Stimulated activated CD8-positive, alpha-beta memory T cell treated with anti-CD3 and anti-CD28 coated beads, Interleukin-7, amount 100 ng/mL, for 1 hour (primary cell): ENCODE measurements at places on chromosomes 12 and 14.

DNA sequence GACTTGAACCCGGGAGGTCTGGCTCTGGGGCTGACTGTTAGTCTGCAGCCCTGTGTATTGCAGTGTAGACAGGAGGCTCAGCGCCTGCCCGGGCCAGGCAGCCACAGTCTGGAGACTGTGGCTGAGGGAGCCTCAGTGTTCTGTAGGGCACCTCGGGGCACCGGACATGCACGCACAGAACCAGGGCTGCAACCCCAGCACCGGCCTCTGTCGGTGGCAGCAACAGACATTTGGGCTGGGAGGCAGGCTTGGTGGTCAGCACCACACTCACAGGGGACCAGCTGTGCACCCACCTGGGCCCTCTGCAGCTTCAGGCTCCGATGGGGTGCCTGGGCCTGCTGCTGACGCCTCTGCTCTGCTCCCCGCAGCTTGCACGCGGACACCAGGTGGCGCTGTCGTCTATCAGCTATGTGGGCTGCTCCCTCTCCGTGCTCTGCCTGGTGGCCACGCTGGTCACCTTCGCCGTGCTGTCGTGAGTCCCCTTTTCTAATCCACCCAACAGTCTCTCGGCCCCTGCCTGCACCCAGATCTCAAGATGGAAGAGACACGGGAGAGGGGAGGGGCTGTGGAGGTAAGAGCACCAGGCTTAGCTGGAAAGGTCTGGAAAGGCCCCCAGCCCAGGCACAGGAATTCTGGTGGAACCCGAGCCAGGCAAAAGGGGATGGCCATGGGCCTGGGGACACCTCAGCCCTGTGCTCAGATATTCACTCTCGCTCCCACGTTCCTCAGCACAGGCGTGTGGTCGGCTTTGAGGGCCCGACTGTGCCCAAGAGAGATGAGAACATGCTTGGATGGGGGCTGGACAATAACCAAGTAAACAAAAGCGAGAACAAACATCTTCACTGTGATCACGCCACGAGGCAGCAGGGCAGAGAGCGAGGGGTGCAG, 151.0 kb downstream of the ADGRD1 start:
- DNase-seq, result peak; percentile 59

GRCh38 chr14:65585216-65585615, 172.7 kb downstream of the FUT8 start:
- DNase-seq, result no peak

- no peak for DNase-seq
Observed at GRCh38 chr12:2607881-2608607, 186.7 kb upstream of the FKBP4 start.

DNA sequence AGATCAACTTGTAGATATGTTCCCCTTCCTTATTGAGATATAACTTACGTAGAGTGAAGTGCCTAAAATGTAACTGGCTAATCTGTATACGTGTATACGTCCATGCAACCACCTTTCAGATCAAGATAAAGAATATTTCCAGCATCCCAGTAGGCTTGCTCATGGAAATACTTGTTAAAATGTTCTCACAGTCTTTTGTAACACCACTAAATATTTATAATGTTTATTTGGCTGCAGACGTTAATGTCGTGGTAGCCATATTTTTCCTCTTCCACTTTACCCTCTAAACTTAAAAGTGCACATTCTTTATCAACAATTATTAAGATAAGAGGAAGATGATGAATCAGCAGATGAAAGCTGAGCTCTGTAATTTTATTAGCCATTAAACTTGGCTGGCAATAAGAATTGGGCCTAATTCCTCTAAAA, 447.4 kb downstream of the AEBP2 start:
- no peak for DNase-seq

- DNase-seq, result peak; percentile 27
Observed at GRCh38 chr12:1811281-1811947, 9.0 kb upstream of the LRTM2 start.

- no peak for DNase-seq
Observed at GRCh38 chr12:50828886-50829285, 13.8 kb upstream of the TMPRSS12 start.

DNA sequence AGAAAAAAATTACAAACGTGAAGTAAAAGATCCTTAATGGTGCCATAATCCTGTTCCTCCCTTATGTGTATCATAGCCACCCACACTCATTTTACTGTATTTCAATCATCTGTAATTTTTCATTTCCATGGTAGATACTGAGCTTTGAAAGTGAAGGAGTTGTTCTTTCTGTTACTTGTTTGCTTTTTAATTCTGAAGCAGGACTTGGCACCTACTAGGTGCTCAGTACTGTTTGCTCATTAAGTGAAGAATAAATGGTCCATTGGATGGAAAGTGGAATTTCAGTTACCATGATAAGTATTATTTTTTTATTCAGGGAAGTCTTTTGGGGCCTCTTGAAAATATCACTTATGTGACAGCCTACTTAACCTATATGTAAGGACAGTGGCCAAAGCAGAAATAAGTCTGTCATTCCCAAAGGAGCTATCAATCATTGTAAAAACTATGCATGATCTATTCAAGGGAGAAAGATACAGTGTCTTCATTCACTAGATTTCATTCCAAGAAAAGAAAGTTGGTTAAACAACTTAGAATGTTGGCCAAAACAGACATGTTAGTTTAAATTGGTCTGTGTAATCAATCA, 1244.4 kb upstream of the SEL1L start:
- no peak for DNase-seq

DNA sequence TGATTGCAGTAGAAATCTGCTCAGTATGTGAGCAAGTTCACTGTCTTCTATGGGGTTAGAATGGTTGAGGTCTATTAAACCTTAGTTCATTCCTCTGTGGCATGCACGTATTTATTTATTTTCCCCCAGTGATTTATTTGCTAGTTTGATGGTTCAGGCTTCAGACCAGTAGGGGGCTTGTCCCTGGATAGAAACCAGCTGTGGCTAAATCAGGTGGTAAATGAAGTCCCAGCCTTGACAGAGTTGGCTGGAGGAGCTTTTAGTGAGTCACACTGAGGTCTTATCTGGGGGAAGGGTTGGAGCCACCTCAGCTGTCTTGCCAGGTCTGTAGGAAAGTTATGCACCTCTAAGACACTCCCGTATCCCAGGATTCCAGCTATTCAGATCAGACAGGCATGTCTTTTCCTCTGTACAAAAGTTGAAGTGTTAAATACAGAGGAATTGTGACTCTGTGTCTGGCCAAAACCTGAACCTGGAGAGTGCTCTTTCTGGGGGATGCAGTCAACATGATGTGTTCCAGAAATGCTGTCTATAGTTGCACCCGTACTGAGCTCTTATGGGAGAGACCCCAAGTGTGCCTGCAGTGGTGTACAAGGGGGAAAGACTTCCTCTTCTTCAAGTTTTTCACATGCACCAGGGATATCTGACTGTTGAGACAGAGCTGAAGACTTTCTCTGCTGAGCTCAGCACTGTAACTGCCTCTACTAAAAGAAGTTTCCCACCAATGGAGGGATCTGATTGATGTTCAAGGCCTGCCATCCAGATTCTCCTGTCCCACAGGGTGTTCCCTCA, 1322.1 kb downstream of the TMEM121 start:
- no peak for DNase-seq

DNA sequence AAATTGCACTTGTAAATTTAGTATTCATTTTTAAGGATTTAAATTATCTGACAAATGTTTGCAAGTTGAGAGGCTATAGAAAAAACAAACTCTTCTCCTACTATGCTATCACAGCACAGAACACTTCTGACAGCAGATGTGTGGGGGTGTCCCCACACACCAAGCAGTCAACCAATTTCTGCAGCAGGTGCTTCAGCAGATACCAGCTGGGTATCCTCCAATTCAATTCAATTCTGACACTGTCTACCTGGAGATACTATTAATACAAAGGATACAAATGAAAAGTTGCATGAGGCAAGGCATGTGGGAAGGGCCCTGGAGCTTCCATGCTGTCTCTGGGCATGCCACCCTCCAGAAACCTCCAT, 35.1 kb downstream of the PCNX1 start:
- no peak for DNase-seq

- DNase-seq, result no peak
Observed at GRCh38 chr12:92493816-92494215, 209.0 kb upstream of the PLEKHG7 start.

DNA sequence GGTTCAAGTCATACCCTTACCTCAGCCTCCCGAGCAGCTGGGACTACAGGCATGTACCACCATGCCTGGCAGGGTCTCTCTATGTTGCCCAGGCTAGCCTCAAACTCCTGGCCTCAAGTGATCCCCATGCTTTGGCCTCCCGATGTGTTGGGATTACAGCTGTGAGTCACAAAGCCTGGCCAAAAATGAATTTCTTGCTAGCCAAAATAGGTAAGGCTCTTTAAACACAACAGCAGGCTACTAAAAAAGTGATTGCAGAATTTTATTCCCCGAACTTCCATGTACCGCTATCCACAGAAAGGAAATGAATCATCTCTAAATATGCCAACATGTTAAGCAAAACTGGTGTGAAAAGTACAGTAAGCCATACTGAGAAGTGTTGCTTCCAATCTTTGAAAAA, 50.6 kb downstream of the WDHD1 start:
- no peak for DNase-seq

DNA sequence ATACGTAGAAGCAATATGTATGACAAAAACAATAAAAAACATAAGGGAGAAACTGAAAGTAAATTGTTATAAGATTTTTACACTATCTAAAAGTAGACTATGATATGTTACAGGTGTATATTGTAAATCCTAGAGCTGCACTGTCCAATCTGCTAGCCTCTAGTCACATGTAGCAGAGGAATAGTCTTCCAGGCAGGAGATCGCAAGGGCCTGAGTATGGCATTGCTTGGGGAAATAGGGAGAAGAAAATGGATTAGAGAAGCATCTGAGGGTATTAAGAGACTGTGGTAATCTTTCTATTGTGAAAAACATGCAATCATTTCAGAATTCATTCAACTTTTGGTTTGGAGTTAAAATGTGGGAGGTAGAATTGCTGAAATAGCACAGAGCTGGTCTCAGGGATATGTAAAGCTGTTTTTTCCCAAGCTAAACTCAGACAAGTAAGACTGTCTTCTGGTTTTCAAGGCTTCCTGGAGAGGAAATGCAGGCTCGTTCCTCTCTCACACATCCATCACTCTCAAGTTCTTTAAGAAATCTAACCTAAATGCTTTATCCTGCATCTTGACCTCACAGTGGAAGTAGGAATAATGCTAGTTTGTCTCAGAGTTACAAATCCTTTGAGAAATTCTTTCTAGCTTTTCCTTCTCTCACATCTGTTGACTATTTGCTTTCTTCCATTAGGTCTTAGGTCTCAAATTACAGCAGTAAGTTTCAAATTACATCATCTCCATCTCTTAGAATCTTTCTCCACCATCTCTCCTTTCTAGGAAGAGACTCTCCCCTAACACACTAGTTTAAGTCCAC, 7.6 kb upstream of the CCDC184 start:
- DNase-seq, result no peak

- DNase-seq, result no peak
Observed at GRCh38 chr12:121748571-121749265, 36.2 kb downstream of the TMEM120B start.

GRCh38 chr14:68937471-68938270, 41.4 kb downstream of the ACTN1 start:
- DNase-seq, result no peak

- no peak for DNase-seq
Observed at GRCh38 chr14:20110438-20110837, at the start of gene OR4K17. TSS of gene OR4K17 (plus strand) at chr14:20110739. CDS start at chr14:20117500, 6,761 bp downstream.

DNA sequence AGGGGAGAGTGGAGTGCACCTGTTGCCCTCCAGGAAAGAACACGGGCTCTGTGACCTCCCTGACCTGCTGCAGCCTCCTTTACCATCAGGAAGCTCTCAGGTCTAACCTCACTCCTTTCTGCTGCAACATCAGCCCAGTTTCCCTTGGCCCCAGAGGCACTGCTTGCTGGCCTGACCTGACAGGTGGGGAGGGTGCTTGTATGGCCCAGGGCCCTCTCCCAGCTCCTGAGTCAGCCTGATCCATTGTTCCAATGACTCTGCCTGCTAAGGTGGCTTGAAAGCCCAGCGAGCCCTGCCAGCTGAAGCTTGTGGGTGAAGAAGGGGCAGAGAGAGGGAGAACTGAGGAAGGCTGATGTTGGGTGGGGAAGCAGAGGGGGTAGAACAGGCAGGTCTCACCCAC, 13.2 kb upstream of the KRT78 start:
- DNase-seq, result no peak

GRCh38 chr14:100906420-100906819, 2.9 kb upstream of the RTL1 start:
- DNase-seq, result no peak

GRCh38 chr14:90656973-90657372, 159.3 kb downstream of the TTC7B start:
- no peak for DNase-seq

DNA sequence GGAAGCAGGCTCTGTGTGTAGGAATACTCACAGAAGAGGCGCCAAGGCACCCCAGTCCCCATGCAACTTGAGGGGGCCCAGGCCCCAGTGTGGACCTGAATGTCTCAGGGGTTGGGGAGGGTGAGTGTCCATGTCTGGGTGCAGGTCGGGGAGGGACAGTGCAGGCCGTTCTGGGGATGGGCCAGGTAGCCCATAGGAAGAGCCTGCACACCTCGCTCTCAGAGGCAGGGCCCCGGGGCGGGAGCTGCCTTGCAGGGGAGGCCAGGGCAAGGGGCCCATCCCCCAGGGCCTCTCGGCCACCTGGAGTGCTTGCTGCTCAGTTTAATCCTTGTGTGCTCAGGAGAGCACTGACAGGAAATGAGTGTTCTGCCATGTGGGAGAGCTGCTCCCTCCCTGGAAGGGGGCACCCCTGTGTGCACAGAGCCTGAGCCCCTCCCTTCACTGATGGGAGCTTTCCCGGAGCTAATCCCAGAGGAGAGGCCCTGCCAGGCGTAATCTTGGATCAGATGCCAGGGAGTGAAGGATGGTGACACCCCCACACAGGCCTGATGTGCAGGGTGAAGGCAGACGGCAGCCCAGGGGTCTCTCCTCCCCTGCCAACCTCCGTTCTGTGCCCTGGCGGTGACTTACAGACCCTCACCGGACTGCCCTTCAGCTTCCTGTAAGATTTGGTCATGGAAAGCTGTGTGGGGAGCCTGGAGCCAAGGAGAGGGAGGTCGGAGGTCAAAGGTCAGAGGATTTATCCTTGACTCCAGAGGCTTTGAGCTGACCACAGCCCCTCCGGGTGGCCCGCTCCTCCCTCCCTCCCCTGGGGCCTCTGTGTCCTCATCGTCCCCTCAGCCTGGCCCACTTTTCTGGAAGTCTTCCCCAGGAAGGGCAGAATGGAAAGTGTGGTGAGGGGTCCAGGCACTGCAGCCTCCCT, 24.4 kb upstream of the FBRSL1 start:
- DNase-seq, result no peak

GRCh38 chr12:131755305-131756113, 44.6 kb downstream of the SFSWAP start:
- no peak for DNase-seq

DNA sequence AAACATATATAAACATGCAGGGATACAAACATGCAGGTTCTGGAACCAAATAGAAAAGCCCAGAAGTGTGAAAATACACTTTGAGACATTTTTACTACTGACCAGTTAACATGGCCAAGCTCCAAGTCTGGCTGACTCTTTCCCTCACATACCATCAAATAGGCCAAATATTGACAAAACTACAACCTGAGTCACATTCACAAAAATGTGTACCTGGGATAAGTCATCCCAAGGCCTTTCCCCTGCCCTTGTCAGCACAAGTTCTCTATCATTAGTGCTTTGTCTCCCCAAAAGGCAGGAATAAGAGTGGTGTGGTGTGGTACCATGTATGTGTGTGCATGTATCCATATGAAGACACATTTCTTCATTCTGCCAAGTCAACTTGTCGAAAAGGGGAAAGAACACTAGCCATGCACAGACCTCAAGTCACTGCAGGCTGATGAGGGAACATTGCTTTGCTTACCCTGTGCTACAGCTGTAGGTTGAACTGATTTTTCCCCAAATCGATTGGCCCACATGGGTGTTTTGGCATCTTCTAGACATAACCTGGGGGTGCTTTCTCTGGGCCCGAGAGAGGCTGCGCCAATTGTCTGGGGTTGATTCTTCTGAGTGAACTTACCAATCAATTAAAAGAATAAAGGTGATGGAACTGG, 14.9 kb downstream of the HOXC4 start:
- DNase-seq, result no peak
